ENCODE measurements at places on chromosomes 6 and 20.
A peak's percentile ranks its signal among the peaks of the same experiment; 100 is the strongest.

GRCh38 chr20:23286346-23286745, 64.2 kb upstream of the NXT1 start:
- DNase-seq, result no peak

- no peak for DNase-seq
Observed at GRCh38 chr20:5914859-5915258, 35.5 kb downstream of the TRMT6 start.

DNA sequence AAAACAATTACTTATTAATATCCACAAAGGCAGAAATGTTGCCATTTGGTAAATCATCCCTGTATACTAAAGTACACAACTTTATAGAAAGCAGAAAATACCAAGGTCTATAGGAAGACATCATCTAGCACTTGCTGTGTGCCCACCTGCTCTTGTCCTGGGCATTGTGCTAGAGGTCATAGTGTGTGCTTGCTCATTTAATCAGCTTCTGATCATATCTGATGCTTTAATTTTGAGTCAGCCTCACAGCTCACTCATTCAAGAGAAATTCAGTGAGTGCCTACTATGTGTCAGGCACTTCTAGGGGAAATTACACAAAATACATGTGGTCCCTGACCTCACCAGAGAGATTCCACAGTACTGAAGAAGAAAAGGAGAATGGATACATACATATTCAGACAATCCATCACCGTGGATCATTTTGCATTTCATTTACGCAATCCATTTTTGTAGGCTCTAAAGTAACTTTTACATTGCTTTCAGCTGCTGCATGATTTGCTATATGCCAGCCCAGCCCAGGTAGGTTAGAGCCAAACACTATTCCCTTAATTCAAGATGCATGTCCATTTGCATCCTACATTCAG, 167.9 kb upstream of the MCHR2 start:
- no peak for DNase-seq

DNA sequence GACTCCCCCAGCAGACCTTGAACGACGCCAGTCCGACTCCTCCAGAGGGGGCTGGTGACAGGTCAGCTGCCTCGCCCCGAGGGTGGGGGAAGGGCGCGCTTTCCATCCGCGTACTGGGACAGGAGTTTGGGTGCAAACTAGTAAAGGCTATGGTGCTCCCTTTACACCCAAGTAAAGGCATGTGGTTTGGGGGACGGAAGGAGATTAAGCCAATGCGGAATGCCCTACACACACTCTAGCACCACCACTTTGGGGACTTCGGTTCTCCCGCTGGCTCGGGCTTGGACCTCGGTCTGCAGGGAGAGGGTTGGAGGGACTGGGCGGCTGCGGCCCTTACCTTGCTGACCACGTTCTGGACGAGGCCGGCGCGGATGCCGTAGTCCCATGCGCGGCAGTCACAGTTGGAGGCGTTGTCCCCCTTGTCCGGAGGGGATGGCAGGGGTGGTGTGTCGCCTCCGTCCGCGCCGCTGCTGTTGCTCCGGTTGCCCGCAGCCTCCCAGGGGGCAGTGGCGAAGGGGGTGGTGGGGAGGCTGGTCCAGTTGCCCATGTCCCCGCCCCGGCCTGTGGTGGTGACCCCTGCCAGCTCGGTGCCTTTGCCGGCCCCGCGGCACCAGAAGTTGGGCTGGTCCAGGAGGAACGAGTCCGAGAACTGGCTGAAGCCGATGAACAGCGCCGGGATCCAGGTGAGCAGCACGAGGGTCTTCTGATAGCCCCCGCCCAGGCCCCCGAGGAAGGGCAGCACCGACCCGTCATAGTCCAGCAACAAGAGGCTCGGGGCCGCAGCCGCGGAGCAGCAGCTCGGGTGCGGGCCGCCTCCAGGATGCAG, 1.1 kb downstream of the SLC22A23 start:
- DNase-seq, result no peak

DNA sequence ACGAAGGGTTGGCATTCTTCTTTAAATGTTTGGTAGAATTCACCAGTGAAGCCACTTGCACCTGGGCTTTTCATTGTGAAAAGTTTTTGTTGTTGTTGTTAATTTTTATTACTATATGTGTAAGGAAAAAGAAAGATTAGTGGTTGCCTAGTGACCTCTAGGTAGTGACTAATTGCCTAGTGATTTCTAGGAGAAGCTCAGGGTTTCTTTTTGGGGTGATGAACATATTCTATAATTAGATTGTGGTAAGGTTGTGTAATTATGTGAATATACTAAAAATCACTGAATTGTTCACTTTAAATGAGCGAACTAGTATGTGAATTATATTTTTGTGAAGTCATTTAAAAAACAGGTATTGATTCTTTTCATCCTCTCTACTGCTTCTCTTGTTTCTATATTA, 123.8 kb upstream of the TMEM170B start:
- DNase-seq, result no peak

GRCh38 chr6:84013931-84014330, 19.6 kb upstream of the MRAP2 start:
- DNase-seq, result no peak

DNA sequence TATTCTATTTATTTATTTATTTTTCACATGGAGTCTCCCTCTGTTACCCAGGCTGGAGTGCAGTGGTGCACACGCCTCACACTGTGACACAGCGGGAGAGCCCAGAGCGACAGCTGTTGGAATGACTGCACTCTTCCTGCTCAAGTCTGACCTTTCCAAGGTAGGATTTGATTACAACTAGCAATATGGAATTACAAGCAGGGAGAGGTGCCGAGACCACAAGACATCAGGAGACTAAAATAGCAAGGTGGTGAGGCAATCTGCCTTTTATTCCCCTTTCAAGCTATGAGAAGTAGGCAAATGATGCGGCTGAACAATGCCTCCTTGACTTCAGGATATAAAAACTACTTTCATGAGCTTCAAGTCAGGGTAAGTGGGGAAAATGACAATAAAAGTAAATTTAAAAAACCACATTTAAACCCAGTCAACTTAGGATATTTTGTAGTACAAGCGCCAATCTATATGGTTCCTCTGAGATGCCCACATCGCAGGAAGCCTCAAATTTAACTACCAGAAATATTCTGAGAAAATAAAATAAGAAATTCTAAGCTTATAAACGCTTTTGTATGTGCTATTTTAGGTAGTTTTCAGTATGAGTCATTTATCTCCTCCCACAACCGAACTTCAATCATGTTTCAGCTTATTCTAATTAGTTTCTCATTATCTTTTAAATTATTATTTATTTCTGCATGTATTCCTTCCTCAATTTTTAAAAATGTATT, 146.9 kb upstream of the SGK1 start:
- peak; percentile 60 for DNase-seq
